ENCODE measurements at places on chromosomes 1 and 21.

GRCh38 chr1:109136766-109137165 is 22.9 kb downstream of the ELAPOR1 start:
- no peak for DNase-seq

GRCh38 chr21:14846621-14847020 is 218.2 kb downstream of the NRIP1 start:
- DNase-seq = no peak

DNA sequence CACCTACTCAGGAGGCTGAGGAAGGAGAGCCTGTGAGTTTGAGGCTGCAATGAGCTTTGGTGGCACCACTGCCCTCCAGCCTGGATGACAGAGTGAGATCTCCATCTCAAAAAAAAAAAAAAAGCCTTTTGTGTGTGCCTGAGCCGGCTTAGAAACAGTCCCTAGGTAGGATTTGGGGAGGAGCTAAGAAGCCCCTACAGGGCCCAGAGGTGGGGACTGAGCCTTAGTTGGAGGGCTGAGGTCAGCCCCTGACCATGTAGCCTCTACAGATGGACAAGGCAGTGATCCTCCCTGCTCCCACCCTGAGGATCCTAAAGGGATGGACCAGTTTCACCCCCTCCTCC is 2.5 kb downstream of the ADAMTSL4 start:
- no peak for DNase-seq

DNA sequence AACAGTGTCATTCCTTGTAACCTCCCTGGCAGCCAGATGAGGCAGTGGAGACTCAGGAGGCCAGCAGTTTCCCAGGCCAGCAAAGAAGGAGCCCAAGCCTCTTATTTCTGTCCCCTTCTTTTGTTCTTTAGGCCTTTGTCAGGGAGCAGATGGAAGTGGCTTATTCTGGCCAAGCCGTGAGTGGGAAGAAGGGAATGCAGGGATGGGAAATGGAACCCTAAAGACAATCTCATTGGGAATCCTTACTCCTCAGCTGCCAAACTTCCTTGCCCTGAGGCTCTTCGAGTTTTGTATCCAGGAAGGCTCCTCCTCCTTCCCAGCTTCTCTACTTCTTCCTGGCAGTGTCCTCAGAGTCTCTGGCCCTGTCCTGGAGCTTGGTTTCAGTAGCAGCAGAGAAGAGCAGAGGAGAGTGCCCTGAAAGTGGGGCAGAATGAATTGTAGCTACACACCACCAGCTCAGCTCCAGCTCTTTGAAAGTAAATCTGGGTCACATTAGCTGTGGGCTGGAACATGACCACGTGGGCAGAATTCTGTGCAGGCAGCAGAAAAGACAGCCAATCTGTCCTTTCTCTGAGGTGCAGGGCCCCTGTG is 63.9 kb downstream of the NDUFS5 start:
- DNase-seq = no peak

GRCh38 chr1:229087339-229087738 is 183.6 kb upstream of the RAB4A start:
- no peak for DNase-seq

- no peak for DNase-seq
Measured at GRCh38 chr1:168671782-168672181, 57.2 kb downstream of the DPT start.

DNA sequence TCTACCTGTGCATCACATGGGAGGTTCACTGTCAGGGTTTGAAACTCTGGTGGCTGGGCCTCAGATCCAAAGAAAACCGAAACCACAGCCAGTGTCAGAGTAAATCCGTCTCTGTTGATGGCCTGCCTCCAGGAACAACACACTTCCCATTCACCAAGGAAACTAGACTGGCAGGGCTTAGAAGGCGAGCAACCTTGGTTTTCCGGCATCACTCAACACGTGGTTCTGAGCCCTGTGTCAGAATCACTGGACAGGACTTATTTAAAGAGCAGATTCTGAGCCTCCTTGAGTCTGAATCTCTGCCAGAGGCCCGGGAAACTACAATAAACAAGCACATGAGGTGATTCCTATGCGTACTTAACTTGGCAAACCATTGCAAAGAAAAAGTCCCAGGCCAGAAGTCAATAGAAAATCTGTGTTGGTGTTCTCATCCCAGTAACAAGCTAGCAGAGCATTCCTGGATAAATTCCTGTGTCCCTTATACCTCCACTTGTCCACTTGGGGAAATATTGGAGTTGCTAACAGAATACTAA is 70.0 kb downstream of the KCTD3 start:
- no peak for DNase-seq

DNA sequence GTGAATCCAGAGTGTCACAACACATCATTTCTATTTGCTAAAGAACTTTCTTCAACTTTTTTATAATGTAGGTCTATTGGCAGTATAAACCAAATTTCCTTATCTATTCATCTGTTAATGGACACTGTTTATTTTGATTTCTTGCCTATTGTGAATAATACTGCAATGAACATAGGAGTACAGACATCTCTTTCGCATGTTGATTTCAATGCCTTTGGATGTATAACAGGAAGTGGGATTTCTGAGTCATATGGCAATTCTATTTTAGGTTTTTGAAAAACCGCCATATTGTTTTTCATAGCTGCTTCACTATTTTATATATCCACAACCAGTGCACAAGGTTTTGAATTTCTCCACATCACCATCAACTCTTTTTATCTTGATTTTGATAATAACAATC is 198.7 kb downstream of the KCNT2 start:
- no peak for DNase-seq

DNA sequence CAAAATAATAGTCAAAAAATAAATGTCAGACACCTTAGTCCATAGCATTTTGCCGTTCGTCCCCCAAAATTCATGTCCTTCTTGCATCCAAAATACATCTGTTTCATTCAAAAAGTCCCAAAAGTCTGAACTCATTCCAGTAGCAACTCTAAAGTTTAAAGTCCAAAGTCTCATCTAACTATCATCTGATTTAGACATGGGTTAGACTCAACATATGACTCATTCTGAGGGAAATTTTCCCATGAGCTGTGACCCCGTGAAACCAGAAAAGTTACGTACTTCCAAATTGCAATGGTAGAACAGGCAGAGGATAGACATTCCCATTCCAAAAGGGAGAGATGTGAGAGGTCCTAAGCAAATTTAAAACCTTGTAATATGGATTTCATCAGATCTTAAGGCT is 48.6 kb upstream of the CACHD1 start:
- no peak for DNase-seq

DNA sequence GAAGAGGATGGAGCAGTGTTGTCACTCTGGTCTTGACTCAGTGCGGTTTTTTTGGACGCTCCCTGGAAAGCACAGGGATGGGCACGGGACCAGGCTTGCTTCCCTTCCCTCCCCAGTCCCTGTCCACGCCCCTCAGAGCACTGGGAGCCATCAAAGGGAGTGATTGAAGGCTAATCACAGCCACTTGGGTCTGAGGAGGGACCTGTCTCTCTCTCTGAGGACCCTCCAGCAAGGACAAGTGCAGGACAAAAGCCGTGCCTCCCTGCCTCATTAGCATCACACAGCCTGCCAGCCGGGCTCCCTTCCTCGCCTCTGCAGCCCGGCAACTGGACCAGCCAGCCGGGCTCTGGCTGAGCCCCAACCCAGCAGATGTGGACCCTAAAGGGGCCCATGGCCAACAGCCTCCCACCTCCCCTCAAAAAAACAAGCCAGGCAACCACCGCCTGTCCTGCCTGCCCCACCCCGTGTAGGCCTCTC is 18.6 kb upstream of the PDZK1IP1 start:
- DNase-seq = no peak

- DNase-seq = no peak
Measured at GRCh38 chr1:155761736-155762405, 73.0 kb downstream of the DAP3 start.

GRCh38 chr1:161511018-161511755 is 5.9 kb downstream of the FCGR2A start:
- no peak for DNase-seq

- no peak for DNase-seq
Measured at GRCh38 chr1:24931146-24931467, 1.0 kb upstream of the RUNX3 start.

DNA sequence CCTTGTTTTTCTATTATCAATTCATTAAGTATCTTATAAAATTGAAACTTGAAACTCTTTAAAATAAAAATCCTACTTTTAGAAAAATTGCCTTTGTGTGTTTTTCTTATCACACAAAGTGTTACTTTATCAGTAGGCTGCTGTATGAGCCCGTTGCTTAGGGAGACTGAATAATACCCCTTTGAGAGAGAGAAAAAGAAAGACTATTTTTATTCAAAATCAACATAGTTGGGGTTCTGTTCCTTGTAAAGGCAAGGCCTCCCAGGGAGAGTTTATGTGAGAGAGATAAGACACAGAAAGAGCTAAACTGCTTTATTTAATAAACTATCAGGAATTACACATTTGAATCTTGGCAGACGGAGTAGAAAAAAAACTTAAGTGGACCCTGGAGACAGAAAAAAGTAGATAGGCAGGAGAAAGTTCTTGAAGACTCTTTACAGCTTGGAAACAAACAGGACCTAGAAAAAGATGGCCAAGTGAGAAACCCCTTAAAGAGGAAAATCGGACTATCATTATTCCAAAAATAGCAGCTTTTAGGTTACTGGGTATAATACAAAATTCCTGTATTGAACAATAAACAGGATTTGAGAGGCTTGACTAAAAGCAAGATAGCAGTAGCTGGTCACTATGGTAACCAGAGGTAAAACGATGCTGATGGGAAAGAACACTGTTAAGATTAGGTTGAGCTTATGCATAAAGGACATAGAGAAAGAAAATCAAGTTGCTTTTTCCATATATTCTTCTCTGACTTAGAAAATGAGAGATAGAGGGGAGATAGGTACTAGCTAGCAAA is 170.9 kb downstream of the LRRC7 start:
- no peak for DNase-seq

- DNase-seq = peak; percentile 64
Measured at GRCh38 chr1:2554621-2555387, 1.4 kb upstream of the TNFRSF14 start.

DNA sequence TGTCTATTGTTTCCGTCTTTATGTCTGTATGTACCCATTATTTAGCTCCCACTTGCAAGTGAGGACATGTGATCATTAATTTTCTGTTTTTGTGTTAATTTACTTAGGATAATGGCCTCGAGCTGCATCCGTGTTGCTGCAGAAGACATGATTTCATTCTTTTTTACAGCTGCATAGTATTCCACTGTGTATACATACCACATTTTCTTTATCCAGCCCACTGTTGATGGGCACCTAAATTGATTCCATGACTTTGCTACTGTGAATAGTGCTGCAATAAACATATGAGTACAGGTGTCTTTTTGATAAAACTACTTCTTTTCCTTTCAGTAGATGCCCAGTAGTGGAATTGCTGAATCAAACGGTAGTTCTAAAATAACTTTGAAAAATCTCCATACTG is 12.7 kb upstream of the SLAMF1 start:
- no peak for DNase-seq

DNA sequence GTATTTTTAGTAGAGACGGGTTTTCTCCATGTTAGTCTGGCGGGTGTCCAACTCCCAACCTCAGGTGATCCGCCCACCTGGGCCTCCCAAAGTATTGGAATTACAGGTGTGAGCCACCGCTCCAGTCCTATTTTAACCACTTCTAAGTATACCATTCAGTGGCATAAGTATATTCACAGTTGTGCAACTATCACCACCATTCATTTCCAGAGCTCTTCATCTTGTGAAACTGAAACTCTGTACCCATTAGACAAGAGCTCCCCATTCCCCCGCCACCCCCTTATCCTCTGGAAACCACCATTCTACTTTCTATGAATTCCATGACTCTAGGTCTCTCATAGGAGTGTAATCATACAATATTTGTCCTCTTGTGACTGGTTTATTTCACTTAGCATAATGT is 40.2 kb upstream of the CAMTA1 start:
- no peak for DNase-seq

DNA sequence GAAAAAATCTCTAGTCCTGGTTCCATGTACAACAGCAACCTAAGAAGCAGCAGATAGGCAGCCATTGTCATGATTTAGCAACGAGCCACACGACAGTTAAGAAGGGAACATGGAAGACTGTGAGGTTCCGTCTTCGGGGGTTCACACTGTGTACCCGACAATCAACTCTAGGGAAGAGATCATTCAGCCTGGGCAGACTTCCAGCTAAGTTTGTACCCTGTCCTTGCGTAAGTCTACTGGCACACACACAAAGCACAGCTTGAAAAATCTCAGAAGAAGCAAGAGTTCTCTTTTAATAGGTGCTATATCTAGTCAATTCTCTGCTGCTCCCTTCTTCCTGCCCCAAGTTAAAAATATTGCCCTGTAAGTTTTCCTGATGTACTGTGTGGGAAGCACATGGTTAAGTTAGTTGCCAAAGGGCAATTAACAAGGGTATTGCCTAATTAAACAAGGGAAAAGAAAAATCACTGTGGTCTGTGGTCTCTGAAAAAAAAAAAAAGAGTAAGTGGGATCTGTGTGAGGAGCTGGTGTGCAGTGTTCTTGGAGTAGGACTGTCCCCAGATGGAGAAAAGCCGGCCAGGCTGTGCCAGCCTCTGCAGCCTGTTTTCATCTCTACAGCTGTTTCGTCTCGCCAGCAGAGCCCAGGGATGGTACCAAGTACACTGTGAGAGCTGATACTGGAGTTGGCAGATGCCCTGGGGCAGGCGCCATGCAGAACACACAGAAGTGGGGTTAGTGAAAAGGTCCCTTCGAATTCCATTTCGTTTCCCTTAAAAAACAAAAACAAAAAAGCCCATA is 6.4 kb upstream of the MYBPHL start:
- DNase-seq = no peak

DNA sequence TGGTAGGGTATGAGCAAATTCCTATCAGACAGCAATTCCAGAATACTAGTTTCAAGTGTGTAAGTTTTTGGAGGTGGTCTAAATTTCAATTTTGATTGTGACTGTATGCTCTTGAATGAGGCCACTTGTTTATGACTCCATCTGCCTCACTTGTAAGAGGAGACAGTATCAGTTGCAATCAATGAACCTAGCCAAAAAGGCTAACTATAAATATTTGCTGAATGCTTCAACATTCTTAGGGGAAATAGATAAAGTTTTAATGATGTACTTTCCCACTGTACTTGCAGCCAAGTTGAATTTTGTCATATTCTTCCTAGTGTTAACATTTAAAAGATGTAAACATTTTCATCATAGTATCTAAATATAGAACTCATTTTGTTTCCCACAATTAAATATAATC is 32.1 kb upstream of the RWDD3 start:
- DNase-seq = no peak

DNA sequence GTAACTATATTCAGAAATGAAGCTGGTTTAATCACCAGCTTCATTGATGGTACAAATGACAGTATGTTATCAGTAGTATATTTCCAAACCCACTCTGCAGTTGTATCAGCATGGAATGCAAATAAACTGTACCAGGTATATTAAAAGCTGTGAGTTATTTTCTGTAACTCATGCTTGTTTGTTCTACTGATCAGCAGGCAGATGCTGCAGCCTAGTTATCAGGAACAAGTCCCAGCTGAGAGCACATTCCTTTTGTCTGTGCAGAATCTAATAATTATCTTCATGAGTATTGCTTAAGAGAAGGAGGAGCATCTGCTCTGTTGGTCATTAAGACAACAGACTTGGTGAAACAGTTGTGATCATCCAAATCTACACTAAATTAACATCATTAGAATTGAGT is 1331.1 kb downstream of the MRPL39 start:
- no peak for DNase-seq
